NCI-H82 (cell line): ENCODE measurements at places on chromosomes 7 and 10.

- DNase-seq, result no peak
Observed at GRCh38 chr7:44814919-44815318, 18.4 kb downstream of the PPIA start.

- peak; percentile 72 for DNase-seq
Observed at GRCh38 chr7:51590746-51591145, 274.1 kb upstream of the COBL start.

DNA sequence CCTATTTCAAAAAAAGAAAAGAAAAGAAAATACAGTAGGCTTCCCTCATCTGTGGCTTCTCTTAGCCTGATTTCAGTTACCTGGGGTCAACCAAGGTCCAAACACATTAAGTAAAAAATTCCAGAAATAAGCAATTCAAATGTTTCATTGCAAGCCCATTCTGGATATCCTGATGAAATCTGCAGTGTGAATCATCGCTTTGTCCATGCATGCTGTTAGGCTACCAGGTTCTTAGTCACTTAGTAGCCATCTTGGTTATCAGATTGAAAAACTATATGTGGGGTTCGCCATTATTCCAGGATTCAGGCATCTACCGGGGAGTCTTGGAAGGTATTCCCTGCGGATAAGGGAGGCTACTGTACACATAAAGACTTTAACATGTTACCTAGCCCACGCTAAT, 991 bp upstream of the FAM204A start:
- DNase-seq, result no peak

GRCh38 chr10:132732518-132732917, 53.4 kb downstream of the NKX6-2 start:
- no peak for DNase-seq

DNA sequence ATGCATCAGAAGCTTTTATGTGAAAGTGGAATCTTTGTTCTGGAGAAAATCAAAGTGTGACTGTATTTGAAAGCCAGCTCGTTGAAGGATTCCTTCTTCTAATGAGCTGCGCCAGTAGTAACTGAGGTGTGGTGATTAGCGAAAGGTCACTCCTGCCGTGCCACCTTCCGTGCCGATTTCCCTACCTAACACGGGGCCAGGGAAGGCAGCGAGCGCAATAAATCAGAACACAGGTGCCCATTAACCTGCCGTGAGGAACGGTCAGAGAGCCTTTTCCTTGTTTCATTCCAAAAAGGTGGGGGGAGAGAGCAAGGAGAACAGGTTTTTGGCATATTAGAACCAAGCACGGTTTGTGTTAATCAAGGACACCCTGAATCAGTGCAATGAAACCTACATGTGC, 258.0 kb downstream of the CELF2 start:
- no peak for DNase-seq

DNA sequence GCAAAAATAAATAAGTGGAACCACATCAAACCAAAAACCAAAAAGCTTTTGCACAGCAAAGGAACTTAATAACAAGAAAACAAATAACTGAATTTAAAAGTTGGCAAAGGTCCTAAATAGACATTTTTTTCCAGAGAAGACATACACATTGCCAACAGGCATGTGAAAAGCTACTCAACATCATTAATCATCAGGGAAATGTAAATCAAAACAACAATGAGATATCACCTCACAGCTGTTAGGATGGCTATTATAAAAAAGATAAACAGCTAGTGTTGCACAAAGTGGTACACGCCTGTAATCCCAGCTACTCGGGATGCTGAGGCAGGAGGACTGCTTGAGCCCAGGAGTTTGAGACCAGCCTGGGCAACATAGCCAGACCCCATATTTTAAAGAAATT, 2.2 kb upstream of the SUN3 start:
- no peak for DNase-seq

DNA sequence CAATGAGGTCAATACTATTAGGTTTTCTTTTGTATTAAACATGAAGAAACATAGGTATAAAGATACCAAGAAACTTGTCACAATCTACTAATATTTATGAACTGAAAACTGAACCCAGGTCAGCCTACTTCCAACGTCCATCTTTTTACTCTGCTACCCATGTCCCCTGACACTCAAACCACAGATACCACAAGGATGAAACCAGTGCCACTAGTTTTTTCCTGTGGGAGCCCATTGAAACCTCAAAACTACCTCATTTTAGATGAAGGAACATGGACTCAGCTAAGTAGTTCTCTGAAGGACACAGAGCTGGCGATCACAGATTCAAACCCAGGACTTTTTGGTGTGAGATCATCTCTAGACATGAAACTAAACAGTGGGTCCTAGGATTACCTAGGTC, 6.8 kb downstream of the TET1 start:
- DNase-seq, result no peak

DNA sequence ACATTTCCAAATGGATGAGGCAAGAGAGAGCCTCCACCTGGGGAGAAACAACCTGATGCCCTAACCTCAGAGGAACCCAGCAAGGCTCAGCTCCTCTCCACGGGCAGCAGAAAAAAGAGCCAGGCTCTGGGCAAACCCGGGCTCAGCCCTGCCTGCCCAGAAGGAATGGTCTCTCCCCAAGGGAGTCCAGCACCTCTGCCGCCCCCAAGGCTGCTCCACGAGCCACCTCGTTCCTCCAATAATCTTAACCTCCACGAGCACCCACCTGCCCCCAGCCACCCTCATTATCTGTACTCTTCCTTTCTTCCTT, 154.2 kb downstream of the GRID1 start:
- no peak for DNase-seq

GRCh38 chr10:126972635-126973414, 67.6 kb downstream of the DOCK1 start:
- no peak for DNase-seq
